ENCODE measurements at places on chromosomes 12 and 14. TPM values are rescaled to one million over a fixed set of nuclear protein-coding genes. Genes with fewer than 3 reads are reported as not detected.

DNA sequence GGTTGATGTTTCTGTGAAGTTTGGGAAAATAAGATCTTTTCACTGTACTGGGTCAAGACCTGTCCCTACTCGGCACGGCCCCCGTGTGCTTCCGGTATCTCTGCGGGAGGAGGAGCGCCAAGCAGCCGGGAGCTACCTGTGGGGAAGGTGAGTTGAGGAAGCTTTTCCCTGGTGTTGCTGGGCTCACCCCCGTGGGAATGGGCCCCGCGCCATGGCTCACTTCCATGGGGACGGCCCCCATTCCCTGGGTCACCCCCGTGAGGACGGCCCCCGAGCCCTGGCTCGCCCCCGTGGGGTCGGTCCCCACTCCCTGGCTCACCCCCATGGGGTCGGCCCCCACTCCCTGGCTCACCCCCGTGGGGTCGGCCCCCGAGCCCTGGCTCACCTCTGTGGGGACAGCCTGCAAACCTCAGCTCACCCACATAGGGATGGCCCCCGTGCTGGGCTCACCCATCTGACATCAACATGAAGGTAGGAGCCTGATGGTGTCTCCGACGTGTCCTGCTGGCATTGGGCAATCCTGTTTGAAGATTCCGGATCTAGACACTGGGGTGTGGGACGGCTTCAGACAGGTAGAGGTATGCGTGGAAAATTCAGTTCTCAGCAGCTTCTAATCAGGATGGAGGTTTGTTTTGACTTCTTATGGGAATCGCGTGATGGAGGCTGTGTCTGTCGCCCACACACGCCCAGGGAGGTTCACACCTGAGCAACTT, 9.1 kb downstream of the LRCOL1 start:
- no peak for DNase-seq

DNA sequence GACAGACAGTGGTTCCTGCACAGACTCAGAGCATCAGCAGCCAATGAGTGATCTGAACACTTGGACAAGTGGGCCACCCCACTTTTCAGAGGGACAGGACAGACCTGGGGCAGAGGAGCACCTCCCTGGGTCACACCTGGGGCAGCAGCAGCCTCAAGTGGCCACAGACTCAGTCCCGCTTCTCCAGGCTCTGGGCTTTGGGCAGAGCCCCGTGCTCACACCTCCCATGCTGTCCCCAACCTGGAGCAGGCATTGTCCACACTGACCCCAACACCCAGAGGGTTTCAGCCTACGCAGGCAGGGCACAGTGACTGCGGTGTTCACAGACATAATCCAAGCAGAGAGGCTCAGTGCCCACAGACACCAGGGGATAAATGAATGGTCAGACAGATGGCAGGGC, 135.5 kb upstream of the SFSWAP start:
- no peak for DNase-seq

- peak; percentile 96 for DNase-seq
These were observed 37.7 kb upstream of the FOXJ2 start for GRCh38 chr12:7994731-7995205.

DNA sequence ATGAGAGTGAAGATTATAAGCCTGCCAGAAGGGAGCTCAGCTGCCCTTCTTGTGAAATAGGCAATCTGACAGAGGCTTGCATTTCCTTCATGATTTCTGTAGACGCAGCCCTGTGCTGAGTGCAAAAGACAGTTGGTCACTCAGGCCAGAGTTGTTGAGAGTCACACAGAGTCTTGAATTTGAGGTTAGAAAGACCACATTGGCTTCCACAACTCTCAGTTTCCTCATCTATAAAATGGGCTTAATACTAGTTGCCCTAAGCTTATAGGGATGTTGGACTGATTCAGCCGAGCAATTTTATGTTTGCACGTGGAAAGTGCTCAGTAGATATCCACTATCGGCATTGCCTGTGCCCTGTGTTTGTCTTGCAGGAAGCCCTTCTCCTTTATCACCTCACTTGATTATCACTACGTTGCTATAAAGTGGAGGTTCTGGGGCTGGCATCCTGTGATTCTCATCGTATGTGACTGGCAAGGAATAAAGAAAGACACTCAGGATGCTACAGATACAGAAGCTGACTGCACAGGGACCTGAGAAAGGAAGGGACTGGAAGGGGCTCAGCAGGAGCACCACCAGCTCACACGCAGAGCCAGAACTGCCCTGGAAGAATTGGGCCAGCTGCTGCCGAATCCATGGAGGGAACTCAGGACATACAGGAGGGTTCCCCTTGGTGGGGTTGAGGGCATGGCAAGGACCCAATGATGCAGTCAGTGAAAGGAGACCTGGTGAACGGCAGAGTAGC, 19.8 kb upstream of the SERPINA4 start:
- DNase-seq = no peak

Gene MRPS35
- 58.5 TPM for total RNA-seq

DNA sequence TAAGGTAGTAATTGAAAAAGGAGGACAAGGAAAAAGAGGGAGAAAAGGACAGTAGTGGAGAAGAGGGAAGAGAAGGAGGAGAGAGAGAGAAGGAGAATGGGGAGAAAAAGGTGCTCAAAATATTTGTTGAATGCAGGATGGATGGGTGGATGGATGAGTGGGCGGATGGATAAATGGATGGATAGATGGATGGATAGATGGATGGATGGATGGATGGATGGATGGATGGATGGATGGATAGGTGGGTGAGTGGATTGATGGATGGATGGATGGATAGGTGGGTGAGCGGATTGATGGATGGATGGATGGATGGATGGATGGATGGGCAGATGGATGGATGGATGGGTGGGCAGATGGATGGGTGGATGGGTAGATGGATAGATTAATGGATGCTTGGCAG, 21.3 kb upstream of the C14orf132 start:
- no peak for DNase-seq

DNA sequence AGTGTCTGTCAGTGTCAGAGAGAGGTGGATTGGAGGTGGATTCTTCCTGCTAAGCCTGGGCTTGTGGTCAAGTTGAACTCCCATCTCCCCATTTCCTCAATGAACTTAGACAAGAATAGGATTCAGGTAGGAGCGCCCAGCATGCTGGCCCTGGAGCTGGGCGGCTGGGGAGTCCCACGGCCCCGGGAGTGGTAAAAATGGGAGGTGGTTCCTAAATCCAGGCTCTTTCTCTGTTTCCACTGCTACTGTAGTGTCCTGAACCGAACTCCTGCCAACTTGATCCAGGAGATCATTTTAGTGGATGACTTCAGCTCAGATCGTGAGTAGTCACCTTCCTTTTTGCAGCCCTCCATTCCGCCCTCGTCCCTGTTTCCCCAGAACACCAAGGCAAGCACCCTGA, 65.1 kb downstream of the GALNT16 start:
- no peak for DNase-seq

- peak; percentile 17 for DNase-seq
These were observed 29.4 kb downstream of the C12orf75 start for GRCh38 chr12:105359856-105360255.

Gene ERBB3
- total RNA-seq = 1.5 TPM

GRCh38 chr12:52147367-52147963, 44.3 kb downstream of the KRT80 start:
- DNase-seq = peak; percentile 99

GRCh38 chr12:112239020-112239419, 113.7 kb downstream of the TRAFD1 start:
- DNase-seq = no peak

Gene KIF26A
- not detected for total RNA-seq

Gene CLEC6A
- not detected for total RNA-seq

DNA sequence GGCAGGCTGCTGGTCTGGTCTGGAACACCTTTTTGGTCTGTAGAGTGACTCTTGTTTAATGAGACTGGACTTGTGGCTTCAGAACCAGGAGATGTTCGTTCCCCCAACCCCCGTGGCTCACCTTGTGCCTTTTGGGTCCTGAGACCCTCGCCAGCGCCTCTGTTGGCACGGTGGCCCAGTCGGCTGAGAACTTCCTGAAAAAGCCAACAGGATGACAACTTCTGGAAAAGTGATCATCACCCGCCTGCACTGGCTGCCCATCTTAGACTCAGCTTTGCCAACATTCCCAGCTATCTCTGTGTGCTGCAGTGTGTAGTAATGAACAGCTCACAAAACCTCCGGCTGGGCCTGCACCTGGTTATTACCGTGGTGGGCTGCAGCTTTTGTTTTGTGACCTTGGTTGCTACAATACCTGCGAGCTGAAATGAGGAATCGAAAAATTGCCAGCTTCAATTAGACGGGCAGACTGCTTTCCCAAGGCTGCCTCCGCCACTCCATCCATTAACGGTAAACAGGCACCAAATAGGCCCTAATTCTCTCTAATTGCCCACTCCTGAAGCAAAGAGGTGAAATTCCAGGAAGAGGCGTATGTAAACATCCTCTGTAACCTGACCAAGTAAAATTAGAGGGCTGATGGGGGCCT, 16.0 kb downstream of the MEG3 start:
- no peak for DNase-seq

Gene LALBA
- not detected for total RNA-seq

Gene TBC1D30
- total RNA-seq = 0.98 TPM

- no peak for DNase-seq
These were observed 5.6 kb upstream of the ALDH2 start for GRCh38 chr12:111761099-111761498.

GRCh38 chr12:90972226-90972625, 17.2 kb upstream of the CCER1 start:
- no peak for DNase-seq

- DNase-seq = no peak
These were observed 567.4 kb downstream of the NRXN3 start for GRCh38 chr14:78737601-78738000.

Gene TSPAN19
- total RNA-seq = not detected

Gene C14orf132
- total RNA-seq = 25.5 TPM

Gene NKX2-1
- not detected for total RNA-seq

- DNase-seq = peak; percentile 77
These were observed 45.4 kb downstream of the DCAF5 start for GRCh38 chr14:69107407-69108003.

DNA sequence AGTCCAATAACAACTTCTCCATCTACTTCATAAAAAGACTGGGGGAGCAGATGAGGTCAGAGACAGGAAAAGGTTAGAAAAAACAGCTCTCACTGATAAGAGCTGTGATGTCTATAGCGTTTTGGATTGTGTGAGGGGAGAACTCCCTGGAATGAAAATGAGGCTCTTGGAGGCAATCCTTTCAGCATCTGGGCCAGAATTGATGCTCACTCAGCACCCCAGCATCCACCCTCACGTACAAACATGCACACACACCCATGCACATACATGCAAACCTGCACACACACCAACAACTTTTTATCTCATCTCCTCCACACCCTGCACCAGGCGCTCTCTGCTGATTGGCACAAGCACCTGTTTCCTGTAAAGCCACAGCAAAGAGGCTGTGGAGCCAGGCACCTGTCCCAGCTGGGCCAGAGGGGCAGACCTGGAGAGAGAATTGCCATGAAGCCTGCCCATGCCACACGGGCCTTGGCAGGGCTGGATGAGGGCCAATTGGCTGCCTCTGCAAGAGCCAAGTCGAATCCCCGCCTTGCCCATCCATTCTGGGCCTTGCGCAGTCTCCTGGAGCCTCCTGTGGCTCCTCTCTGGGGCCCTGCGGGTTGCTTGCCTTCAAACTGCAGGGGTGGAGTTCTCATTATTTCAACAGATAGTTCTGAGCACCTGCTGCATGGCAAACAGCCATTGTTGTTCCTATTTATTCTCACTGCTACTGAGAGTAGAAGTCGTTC, 53.1 kb downstream of the SYNE3 start:
- peak; percentile 54 for DNase-seq

DNA sequence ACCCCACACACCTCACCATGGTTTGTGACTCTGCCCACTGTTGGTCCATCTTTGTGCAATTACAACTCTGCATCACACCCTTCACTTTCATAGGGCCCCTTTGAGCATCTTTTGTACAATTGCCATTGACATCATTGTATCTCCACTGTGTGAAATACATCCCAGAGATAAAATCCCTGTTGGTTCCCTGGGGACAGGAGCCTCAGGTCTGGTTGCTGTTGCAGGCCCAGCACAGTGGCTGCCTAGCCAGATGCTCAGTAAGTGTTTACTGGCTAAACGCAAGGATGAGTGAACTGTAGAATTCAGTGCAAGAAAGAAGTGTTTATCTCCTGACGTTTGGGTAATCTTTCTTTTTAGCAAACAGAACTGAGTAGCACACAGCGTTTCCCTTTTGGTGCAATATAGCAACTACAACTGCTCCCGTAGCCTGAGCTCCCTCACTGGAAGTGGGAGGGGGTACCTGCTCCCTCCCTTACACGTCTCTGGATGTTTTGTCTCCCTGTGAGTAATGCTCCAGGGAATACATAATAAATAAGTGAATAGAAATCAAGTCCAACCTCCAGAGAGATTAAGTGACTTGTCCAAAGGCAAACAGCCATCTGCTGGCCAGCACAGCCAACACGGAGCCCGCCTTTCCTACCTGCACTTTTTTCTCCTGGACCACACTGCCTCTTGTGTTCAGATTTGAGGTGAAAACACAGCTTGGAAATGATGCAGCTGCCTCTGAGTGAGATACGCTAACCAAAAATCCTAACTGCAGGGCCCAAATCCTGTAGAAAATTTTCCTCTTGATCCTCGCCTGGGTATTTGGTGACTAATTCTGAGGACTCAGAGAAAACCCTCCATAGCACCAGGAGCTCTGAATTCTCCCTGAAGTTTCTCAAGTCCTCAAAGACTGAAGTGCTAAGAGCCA, 27.4 kb downstream of the GALNT16 start:
- no peak for DNase-seq

Gene C14orf180
- total RNA-seq = not detected

Gene NELL2
- total RNA-seq = 4.6 TPM

DNA sequence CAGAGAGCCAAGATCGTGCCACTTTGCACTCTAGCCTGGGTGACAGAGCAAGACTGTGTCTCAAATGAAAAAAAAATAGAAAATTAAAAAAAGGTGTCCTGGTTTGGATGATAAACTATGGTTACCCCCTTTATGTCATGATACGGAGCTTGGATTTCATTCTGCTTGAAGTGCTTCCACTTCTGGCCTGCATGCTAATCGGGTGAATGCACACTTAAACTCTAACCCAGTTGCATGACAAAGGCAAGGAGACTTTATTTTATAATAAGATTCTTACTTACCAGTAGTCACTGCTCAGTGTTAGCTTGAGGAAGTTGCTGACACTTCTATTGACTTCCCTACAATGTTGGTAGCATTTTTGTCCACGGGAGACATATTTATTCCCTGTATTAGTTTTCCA, 24.3 kb downstream of the CFAP54 start:
- no peak for DNase-seq

DNA sequence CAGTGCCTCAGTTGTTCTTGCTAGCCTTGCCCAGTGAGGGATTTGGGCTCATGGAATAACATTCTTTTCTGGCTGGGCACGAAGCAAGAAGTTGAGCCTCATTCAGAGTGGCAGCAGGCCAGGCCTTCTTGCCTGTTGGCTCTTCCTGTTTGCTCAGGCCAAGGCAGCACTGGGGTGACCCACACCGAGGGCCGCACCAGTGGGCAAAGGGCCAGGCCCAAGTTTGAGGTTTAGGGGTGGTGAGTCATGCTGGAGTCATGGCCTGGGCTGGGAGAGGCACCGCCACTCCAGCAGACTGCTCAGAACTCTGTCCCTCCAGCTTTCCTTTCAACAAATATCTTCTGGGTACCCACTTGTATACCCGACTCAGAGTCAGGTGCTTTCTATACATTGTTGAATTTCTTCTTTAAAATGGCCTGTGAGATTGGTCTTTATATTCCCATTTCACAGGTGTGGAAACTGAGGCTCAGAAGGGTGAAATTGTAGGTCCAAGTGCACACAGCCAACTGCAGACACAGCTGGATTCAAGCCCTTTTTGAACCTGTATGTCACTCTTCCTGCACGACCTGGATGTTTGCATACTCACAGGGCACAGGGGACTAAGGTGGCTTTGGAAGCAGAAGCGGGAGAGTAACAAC, 279.4 kb downstream of the FOXN3 start:
- DNase-seq = peak; percentile 95

Data from fibroblast of the aortic adventitia (primary cell).